Forelimb muscle (tissue), 1 donor: ENCODE measurements at places on chromosomes 4 and X.

DNA sequence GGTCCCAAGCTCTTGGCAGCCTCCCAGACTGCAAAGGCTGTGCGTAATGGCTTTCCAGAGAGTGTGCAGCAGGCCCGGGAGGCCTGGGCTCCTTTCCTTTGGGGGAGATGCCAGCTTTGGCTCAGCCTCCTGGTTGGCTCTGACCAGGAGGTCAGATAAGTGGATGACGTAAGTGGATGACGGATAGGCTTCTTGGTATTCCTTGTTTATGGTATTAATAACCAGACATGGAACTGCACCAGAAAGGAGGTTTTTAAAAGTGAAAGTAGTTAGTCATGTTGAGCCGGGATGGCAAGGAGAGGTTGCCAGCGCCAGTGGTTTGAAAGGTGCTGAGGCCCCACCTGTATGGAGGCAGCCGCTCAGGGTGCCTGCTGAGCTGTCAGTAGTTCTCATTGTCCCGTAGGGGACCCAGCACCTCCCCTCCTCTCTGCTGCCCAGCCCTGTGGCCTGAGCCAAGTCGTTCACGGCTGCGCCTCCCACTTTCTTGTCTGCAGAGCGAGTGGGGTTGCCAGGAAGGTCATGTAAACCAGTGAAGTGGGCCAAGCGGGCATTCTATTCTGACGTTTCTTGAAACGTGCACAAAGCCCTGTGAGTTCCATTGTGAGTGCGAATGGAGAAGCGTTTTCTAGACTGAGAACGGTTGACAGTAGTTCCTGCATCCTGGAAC, 28.7 kb upstream of the STOX2 start:
- DNase-seq, result no peak

DNA sequence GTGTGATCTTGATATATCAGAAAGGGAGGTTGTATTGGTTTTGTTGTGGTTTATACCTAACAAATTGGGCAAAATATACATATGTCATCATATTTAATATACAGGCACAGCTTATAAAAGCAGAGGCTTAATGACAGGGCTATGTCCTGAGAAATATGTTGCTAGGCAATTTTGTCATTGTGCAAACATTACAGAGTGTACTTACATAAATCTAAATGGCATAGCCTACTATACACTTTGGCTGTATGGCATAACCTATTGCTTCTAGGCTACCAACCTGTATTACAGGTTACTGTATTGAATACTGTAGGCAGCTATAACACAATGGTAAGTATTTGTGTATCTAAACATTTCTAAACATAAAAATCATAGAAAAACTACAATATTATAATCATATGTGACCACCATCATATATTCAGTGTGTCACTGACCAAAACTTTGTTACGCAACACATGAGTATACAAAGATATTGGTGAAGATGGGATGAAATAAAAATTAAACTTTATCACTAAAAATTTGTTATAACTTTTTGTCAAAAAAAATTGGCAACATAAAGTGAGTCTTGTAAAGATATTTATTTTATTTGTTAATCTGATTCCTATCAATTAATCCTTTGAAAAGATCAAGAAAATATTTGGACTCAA, 414.0 kb upstream of the HS3ST1 start:
- no peak for DNase-seq

GRCh38 chr4:13618212-13618806, 9.2 kb downstream of the BOD1L1 start:
- DNase-seq, result no peak

DNA sequence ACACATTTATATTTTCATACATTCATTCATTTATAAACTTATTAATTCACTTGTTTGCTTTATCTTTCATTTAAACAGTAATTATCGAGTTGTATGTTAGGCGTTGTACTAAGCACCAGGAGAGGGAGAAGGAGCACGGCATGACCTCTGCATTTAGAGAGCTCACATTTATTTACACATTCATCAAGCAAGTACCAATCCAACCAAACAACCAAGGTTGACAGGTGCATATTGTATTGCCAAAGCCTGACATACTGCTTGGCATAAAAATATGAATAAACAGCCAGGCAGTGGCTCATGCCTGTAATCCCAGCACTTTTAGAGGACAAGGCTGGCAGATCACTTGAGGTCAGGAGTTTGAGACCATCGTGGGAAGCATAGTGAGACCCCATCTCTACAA, 37.0 kb upstream of the CLNK start:
- DNase-seq, result no peak

GRCh38 chrX:9627922-9628321, 137.7 kb downstream of the GPR143 start:
- no peak for DNase-seq

- DNase-seq, result no peak
Measured at GRCh38 chr4:147864607-147865006, 132.7 kb downstream of the ARHGAP10 start.

DNA sequence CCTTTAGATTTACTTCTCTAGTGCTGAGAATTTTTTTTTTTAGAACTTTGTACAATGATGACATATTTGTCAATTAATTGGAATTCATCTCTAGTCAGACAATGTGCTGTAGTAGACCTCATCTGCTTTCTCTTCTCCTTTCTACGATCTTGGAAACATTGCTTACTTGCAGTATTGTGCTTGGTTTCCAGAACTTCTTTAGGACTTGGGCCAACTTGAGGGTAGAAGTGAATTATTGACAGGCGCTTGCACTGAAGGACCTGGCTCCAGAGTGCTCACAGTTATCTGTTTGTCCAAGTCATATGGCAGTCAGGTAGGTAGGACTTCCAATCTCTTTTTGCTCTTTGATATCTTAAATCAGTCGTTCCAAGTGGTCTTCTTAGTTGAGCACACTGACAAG, 39.6 kb downstream of the FNIP2 start:
- DNase-seq, result no peak

DNA sequence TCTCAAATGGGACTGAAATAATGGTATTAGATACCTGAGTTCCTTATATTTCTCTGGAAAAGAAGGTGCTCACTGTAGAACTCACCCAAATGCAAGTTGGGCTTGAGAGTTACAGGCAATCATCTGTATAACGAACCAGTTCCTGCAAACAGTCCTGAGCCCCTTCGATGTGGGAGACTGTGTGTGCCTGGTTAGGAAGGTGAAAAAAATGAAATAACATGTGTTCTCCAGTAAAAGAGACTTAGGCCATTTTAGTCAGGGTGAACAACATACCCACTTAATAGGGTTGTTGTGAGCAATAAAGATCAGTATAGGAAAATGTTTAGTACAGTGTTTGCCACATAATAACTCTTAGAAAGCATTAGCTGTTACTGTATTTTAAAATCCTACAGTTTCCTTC, 23.4 kb downstream of the STIM2 start:
- DNase-seq, result no peak

- no peak for DNase-seq
Measured at GRCh38 chr4:184972991-184973390, 45.3 kb upstream of the HELT start.

GRCh38 chr4:27128443-27128842, 267.8 kb downstream of the STIM2 start:
- no peak for DNase-seq

DNA sequence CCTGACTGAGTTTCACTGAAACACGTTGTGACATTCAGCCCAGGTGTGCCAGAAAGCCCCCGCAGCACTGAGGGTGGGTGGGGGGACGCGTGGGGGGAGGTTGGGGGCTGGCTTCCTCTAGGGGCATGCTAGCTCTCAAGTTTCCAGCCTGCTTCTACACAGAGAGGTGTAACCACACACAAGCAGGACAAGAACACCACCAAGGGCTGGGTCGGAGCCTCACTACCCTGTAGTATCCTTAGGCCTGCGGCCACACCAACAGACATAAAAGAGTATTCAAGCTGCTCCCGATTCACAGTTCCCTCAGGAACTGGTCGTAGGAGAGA, 1.8 kb downstream of the USP46 start:
- DNase-seq, result no peak

DNA sequence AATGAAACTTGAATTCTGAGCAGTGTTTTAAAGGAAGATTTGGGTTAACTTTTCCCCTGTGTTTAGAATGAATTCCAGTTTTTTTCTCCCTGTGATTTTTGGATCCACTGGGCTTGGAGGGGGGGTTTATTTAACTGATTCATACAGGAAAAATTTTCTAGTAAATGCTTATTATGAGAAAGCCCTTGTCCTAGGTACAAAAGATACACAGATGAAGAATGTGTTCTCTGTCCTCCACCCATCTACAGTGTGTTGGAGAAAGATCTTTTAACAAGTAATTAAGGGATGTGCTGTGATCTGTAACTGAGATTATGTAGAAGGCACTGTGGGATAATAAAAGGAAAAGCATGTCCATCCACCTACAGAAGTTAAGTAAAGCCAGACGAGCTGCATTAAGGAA, 103.9 kb downstream of the STIM2 start:
- DNase-seq, result no peak

DNA sequence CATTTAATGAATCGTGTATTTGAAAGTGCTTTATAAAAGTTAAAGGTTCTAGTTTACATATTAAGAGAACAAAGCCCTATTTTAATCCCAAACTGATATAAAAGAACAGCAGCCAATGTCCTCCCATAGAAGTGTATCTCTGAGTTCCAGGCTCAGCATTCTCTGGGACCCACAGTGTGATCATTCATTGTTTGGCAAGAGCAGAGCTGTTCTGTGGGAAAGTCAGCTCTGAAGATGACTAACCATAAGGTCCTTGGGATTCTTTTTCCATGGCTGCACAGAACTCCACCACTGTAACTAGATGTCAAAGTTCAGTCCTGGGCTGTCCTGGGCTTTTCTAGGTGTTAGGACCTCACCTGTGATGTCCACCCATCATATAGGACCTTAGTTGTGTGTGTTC, 157.0 kb upstream of the TLL1 start:
- DNase-seq, result no peak

GRCh38 chrX:24169211-24169610, 19.7 kb downstream of the ZFX start:
- DNase-seq, result no peak

DNA sequence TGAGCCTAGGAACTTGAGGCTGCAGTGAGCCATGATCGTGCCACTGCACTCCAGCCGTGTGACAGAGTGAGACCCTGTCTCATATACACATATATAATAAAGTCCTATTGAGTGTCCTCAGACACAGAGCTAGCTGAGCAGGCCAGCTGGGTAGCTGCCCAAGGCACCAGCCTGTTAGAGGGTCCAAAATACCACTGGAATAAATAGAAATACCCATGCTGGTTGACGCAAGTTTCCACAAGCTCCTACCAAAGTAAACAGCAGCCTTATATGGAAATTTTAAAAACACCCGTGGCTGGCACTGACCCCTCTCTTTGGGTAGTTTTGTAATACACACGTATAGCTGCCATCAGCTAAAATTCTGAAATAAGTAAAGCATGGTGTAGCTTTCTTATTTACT, 348.6 kb downstream of the BCOR start:
- no peak for DNase-seq

DNA sequence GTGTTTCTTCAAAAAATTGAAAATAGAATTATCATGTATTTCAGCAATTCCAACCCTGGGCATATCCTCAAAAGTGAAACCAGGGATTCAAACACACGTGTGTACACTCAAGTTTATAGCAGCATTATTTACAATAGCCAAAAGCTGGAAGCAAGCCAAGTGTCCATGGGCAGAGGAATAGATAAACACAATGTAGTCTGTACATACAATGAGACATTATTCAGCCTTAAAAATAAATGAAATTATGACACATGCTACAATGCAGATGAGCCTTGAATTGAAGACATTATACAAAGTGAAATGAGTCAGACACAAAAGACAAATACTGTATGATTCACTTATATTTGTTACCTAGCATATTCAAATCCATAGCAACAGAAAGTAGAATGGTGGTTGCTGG, 853.4 kb downstream of the STIM2 start:
- no peak for DNase-seq

GRCh38 chrX:25019707-25020390, 4.1 kb upstream of the ARX start:
- DNase-seq, result no peak

DNA sequence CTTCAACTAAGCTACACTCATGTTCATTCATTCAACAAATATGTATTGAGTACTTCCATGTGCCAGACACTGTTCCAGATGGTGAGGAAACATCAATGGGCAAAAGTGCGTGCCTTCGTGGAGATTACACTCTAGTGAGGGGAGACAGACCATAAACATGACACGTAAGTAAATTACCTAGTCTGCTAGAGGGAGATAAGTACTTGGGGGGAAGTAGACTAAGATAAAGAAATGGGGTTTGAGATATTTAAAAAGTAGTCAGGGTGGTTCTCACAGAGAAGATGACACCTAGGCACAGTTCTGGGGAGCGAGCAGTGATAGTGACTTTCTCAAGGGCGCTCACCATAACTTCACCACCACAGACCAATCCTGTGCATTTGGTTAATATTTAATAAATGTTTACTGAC, 11.7 kb downstream of the JCHAIN start:
- DNase-seq, result no peak

- no peak for DNase-seq
Measured at GRCh38 chr4:151874328-151874727, 113.5 kb upstream of the GATB start.

DNA sequence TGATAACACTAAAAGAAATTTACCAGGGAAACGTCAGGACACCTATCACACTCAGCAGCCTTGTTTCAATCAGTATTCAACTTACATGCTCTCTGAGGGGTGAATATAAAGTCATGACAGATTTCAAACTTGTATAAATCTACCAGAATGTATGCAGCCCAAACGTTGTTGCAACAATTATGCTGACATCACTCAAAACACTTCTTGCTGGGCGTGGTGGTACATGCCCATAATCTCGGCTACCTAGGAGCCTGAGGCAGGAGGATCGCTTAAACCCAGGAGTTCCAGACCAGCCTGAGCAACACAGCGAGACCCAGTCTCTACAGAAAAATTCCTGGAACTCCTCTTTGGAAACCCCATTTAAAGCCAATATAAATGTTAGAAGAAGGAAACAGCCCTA, 266.6 kb upstream of the GPC4 start:
- DNase-seq, result no peak

GRCh38 chrX:13360146-13360545, 40.3 kb upstream of the ATXN3L start:
- DNase-seq, result no peak

DNA sequence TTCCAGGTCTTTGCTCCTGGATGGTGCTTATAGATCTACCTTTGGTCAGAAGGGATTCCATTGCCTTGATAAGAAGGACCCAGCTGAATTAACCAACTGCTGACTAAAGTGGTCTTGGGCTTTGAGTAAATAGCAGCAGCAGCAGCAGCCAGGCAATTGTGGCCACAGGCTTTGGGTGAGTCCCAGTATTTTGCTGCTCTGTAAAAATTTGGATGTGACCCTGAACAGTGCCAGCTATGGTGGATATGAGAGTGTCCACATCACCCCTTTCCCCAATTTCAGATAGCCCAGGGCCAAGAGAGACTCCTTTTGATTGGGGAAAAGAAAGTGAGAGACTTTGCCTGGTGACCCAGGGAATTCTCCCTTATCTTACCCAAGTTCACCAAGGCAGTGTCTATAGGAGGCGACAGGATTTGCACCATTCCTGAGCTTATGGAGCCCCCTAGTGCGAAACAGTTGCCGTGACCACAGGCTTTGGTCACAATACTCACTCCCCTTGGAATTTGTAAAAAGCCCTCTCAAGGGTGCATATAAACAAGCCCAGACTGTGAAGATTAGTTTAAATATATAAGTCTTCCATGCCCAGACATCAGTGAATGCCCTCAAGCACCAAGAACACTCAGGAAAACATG, 518.0 kb downstream of the TMA16 start:
- no peak for DNase-seq

GRCh38 chrX:133921764-133922389, 63.5 kb downstream of the GPC3 start:
- DNase-seq, result no peak

- DNase-seq, result no peak
Measured at GRCh38 chrX:9885150-9885549, 82.0 kb upstream of the CLDN34 start.

GRCh38 chrX:112696481-112696880, 16.7 kb upstream of the LHFPL1 start:
- DNase-seq, result no peak
